NCI-H2107 (cell line): ENCODE measurements at places on chromosomes 13 and 19.

DNA sequence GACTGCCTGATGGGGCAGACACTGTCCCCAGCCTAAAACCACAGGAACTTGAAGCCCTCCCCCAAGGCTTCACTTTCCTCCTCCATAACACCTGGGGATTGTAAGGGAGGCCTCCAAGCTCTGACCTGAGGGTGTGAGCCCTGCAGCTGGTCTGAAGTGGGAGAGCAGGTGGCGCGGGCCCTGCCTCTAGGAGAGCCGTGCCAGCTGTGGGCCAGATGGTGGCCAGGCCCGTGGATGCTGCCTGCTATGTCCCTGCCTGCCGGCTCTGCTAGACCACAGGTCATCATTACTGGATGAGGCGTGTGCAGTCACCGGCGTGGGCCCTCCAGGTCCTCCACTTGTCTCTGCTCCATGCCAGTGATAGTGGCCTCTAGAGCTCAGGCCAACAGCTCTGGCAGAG is 3.5 kb upstream of the KLHL26 start:
- DNase-seq, result no peak

- DNase-seq, result no peak
Observed at GRCh38 chr19:1408300-1409203, 1.2 kb downstream of the DAZAP1 start.

- DNase-seq, result no peak
Observed at GRCh38 chr13:40197936-40198595, 468.4 kb downstream of the FOXO1 start.

DNA sequence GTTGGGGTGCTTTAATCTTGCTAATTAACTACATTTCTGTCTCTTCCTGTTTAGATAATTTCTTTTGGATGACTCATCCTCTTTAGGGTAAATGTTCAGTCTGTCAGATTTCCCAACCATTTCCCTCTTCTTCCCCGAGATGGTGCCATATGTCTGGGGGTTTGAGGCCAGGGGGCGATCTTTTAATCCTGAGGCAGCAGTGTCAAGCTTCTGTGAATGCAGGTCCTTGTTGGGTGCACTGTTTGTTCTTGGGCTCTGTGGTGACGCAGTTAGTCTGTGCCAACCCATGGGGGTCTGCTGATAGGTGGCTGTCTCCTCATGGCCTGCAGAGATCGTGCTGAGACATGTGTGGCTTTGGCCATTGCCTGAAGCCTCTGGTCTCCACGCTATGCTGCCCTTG is 420.4 kb downstream of the NDFIP2 start:
- no peak for DNase-seq

DNA sequence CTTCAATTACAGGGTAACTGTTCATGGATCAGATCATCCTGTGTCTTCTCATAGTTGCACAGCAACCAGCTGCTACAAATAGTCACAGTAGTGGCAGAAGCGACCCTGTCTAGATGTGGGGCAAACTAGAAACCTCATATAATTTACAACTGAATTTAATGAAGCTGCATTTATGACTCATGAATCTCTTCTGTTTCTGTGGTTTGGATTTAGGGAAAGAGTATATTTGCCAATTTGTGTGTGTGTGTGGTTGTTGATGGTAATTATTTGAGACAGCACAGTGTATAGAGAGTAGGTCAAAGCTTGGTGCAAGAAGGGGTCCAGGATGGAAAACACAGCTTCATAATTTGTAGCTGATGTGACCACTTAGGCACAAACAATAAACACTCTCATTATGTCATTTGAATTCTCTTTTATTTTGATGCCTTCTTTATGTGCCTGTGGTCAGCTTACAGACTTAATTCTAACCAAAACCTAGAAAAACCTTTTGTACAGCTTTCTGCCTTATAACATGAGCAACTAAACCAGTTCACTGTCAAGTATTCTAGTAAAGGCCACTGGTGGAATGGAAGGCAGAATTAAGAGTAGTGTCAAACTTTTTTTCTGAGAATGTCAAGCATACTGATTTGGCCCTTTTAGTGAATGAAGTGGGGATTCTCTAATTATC is 218.1 kb downstream of the TBC1D4 start:
- no peak for DNase-seq

DNA sequence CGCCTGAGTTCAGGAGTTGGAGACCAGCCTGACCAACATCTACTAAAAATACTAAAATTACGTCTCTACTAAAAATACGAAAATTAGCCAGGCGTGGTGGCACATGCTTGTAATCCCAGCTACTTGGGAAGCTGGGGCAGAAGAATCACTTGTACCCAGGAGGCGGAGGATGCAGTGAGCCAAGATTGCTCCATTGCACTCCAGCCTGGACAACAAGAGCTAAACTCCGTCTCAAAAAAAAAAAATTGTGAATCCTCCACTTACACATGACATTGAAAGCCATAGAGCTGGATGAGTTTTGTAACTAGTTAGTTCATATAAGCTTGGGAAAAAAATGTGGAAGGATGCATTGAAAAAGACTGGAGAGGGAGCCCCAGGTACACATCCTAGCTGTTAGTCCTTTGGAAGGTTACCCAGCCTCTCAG is 452 bp upstream of the PSMD8 start:
- no peak for DNase-seq

DNA sequence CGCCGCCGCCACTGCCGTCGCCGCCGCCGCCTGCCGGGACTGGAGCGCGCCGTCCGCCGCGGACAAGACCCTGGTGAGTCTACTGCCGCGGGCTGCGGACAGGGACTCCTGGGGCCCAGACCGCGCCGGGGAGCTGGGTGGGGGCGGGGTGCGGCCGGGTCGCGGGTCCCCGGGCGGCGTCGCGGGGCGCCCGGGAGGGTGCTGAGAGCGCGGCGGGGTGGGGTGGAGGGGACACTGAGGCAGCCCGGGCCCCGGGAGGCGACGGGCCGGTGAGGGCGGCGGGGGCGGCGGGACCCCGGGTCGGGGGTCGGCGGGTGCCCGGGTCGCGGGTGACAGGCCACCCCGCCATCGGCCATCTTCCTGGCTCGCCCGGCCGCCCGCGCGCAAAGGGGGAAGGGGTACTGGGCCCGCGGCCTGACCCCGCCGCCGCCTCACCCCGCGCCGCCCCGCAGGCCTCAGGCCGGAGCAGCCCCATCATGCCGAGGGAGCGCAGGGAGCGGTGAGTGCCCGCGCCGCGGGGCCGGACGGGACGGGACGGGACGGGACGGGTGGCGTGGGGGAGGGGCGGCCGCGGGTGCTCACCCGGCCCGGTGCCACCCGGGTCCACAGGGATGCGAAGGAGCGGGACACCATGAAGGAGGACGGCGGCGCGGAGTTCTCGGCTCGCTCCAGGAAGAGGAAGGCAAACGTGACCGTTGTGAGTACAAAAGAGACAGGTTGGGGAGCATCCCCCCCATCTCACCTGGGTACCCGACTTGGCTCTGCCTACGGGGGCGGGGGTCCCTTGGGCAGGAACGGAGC is 489 bp downstream of the CCNE1 start:
- no peak for DNase-seq

DNA sequence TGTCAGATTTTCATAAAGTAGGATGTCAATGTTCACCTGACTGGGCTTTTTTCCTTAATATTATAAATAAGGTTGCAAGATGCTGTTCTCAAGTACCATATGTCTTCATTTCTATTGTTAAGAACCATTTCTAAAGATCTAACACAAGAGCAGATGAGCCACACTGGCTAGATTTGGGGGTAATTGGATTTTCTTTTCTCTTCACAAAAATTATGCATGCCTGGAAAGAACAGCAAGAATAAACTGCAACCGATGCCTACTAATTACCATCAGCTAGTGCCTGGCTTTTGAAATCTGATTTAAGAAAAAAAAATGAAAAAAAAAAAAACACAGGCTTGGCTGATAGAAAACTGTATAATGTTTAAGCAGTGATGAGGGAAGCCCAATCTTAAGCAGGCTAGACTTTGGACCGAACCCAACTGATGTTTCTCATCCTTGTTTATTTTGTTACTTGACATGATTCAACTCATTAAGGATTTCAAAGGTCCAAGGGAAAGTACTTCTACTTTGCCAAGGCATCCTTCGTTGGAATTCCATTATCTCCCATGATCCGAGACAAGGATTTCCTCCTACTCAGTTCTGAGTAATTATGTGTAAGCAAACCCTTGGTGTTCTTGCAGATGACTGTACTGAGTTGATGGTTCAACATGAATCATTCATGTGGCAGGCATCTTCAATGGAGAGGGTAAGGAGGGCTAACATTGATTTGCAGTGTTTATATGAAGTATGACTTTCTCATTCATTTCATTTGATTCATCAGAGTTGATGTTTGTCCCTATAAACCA is 300.5 kb downstream of the SPRY2 start:
- DNase-seq, result no peak

DNA sequence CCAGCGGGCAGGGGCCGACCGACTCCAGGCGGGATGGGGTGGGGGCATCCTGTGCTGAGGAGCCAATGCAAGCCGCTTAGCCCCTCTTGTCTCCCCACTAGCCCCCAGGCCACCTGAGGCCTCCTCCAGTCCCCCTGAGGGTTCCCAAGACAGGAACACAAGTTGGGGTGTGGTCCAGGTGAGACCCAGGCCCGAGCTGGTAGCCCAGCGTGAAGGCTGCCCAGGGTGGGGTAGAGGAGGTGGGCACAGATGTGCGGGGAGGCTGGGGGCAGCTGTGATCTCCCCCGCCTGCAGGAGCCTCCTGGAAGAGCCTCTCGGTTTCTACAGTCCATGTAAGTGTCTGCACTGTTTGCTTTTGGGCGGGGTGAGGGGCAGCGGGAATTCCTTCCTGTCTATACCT is 10.4 kb downstream of the TLE6 start:
- DNase-seq, result no peak

- no peak for DNase-seq
Observed at GRCh38 chr13:32267836-32268439, 47.2 kb downstream of the ZAR1L start.

DNA sequence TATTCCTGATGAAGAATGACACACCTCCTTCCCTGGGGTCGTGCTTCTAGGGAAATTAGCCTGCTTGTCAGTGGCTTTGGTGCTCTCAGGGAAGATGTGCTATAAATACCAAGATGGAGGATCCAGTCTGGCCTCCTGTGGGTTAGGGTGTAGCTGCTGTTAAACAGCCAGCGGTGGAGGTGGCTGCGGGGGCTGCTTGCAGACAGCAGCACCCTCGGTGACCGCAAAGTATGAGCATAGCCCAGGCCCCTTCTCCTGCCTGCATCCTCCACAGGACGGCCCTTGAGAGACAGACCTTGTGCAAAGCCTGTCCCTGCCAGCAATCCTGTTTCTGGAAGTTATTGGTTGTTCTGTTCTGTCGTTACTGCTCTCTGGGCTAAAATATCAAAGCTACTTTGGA is 11.4 kb downstream of the VSTM2B start:
- no peak for DNase-seq

- DNase-seq, result no peak
Observed at GRCh38 chr19:52094526-52095130, 937 bp downstream of the ZNF841 start.
